ENCODE measurements at places on chromosomes 1 and 21.

DNA sequence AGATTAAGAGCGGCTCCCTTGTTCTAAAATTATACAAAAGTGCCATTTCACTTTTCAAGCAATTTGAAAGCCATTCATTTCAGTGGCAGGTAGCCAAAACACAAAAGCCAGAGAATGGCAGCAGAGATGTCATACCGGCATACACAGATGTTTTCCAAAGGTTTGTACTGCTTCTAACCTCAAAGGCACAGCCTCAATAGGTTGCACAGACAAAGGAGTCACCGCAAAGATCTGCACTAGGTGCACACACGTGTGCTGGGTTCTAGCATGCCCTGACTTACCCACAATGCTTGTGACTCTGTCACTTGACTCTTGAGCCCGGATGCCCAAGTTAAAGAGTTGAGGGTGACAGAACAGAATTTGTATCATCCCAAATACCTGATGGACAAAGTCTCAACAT lies 448.9 kb upstream of the ADGRL2 start:
- DNase-seq: no peak

- DNase-seq: no peak
These were observed 186.1 kb downstream of the FGGY start for GRCh38 chr1:59482986-59483385.

GRCh38 chr1:2543543-2544092 lies 12.6 kb upstream of the TNFRSF14 start:
- peak; percentile 80 for DNase-seq

GRCh38 chr21:14453339-14454015 lies 70.5 kb upstream of the HSPA13 start:
- DNase-seq: no peak

DNA sequence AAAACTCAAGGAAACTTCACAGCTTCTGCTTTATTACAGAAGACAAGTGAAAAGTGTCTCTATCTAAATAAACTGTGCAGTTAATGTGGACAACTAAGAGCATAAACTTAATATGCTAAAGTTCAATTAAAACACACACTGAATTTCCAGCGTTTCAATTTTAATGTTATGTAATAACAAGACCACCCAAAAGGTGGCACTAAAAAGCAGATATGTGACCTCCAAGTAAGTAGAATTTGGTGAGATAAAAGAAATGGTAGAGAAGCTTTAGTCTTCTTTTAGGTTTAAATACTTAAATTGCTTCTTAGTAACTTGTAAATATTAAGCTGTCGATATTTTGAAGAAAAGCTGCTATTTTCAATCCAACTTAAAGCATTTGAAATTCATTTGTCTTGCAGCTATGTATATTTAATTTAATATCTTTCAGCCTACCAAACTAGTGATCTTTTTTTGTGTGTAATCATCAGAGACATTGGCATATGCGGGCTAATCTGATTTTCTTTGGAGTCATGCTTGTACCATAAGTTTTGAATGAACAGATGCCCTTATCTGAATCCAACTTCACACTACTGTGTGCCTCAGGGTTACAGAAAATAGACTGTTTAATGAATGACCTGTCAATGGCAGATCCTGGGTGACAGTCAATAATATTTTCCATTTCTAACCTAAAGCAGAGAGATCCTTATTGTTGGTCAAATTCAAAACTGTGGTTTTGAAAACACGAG lies 36.5 kb upstream of the ADAMTS1 start:
- DNase-seq: peak; percentile 33

DNA sequence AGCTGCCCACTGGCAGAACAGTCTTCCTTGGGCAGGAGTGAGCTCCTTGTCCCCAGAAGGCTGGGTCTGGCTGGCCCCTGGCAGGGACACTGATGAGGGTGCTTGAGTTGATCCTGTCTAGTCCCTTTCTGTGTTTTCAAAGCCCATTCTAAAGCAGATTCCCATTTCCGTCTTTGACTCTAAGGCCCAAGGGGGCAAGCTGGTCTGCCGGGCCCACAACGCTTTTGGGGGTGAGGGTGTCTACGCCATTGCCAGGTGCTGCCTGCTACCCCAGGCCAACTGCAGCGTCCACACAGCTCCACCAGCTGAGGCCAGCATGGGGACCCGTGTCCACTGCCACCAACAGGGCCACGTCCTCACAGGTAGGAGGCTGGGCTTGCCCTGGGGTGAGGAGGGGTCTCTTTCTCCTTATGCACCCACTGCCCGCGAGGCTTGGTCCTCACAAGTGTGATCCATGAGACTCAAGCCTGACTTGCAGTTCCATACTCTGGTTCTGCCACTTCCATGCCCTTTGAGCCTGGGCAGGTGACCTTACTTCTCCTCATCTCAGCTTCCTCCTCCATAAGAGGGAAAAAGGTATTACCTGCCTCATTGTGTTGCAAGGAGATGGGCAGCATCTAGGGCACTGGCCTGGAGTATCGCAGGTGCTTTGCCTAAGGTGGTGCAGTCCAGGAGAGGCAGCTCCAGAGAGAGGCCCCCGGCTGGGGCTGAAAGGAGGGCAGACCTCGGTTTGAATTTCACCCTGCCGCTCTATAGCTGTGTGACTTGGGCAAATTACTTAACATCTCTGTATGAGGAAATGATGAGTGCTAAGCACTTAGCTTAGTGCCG lies 20.2 kb downstream of the PCSK9 start:
- DNase-seq: no peak

GRCh38 chr1:205580140-205580922 lies 51.5 kb downstream of the ELK4 start:
- DNase-seq: no peak

- DNase-seq: no peak
These were observed 359.0 kb downstream of the RGS7 start for GRCh38 chr1:240998024-240998423.

DNA sequence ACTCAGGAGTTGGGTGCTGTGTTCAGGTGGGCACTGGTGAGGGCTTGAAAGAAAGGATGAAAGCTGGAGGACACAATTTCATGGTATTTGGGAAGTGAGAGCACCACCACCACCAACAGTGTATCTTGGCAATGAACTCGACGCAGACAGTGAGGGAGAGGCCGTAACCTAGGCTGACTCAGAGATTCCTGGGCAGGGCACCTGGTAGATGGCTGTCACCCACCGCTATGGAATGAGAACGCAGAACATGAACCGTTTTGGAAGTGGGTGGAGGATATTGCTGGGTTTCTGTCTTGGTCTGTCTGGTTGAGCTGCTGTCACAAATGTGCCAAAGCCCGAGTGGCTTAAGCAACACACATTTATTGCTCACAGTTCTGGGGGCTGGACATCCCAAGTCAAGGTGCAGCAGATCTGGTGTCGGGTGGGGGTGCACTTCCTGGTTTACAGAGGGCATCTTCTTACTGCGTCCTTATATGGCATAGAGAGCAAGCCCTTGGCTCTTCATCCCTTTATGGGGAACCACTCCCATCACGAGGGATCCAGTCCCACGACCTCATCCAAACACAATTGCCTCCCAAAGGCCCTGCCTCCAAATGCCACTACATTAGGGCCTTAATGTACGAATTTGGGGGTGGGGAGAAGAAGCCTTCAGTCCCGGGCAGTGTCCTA lies 246.3 kb downstream of the SIPA1L2 start:
- DNase-seq: no peak

GRCh38 chr21:44407493-44407892 lies 47.8 kb upstream of the LRRC3 start:
- DNase-seq: peak; percentile 12

GRCh38 chr1:86788300-86789206 lies 84.2 kb downstream of the SH3GLB1 start:
- peak; percentile 87 for DNase-seq

DNA sequence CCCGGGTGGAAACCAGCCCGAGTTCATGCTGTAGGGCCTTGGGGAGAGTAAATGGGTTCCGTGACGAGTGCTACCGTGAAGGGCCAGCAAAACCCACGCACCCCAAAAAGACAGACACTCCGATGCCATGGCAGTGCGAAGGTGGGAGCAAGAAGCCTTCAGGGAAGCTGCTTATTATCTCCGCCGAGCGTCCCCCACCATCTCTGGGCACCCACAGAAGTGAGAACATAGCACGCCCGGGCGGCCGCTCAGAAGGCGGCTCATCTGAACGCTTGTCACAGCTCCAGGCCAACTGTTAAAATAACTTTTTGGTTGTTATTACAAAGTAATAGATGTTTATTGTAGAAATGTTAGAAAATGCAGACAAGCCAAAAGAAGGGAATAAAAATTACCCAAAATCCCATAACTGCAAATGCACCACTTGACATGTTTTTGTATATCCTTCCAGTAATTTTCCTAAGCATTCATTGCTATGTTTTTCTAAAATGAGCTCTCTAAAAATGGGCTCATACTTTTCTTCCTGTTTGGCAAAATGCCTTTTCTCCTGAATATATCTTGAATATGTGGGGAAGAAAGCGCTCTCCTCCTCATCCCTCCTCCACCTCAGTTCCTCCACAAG lies 234.9 kb downstream of the NPHP4 start:
- DNase-seq: no peak

GRCh38 chr1:44447051-44447810 lies 42.2 kb downstream of the RNF220 start:
- no peak for DNase-seq

- peak; percentile 79 for DNase-seq
These were observed 70.4 kb downstream of the CACHD1 start for GRCh38 chr1:64540265-64540791.

DNA sequence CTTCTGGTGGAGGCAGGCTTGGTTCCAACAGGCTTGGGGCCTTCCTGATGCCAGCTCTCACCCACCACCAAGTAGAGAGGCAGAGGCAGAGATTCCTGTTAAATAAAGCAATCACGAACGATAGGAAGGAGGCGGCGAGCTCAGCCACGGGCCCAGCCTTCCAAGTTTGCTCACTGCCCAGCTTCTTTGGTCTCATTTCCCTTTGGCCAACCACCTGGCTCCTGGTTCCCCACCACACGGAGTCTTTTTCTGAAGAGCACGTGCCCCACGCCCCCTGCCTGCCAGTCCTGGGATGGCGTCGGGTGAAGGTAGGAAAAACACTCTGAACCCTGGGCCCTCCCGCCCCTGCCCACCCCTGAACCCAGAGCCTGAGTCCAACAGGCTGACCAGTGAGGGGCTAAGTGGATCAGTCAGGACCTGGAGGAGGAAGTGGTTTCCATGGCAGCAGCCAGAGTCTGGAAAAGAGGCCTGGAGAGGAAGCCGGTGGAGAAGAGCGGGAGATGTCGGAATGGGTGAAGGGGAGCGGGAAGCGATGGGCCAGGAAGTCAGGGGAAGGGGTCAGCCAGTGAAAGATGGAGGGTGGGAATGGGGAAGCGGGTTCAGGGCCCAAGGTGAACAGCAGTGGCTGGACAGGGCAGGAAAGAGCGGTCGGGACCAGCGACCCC lies 158.2 kb upstream of the KLHDC7A start:
- peak; percentile 9 for DNase-seq

GRCh38 chr1:245717611-245718010 lies 562.8 kb downstream of the KIF26B start:
- DNase-seq: no peak

GRCh38 chr1:181255270-181255929 lies 166.9 kb downstream of the IER5 start:
- peak; percentile 63 for DNase-seq

- DNase-seq: no peak
These were observed 37.6 kb upstream of the CHRM3 start for GRCh38 chr1:239348635-239349353.

DNA sequence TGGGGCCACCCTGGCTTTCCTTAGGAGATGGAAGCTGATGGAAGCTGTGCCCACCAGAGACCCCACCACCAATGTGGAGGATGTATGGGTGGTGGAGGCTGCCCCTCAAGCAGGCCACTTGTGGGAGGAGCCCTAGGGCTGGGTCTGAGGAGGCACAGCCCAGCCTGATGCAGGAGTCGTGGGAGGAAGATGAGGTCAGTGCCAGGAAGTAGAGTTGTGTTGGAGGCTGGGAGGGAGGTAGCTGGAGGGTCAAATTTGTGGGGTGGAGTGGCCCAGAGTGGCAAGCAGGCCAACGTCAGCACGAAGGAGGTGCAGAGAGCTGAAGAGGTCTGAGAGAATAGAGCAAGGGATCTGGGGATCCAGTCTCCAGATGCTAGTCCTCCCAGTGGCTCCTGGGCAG lies 119.0 kb upstream of the USP24 start:
- DNase-seq: no peak

DNA sequence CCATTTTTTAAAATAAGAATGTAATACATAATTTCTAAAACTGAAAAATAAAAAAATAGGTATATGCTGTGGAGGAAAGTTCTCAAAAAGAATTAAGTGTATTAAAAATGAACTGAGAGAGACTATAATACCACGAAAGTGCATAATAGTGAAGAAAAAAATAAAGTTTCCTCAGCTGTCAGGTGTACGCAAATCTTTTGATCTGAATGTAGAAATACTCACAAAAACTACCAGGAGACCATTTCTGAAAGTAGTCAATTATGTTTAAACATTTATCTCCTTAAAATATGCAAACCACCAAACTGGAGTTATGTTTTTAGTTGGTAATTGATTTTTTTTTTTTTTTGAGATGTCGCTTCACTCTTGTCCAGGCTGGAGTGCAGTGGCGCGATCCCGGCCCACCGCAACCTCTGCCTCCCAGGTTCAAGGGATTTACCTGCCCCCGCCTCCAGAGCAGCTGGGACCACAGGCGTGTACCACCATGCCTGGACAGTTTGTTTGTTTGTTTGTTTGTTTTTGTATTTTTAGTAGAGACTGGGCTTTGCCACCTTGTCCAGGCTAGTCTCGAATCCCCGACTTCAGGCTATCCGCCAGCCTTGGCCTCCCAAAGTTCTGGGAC lies 1169.2 kb upstream of the B3GALT2 start:
- no peak for DNase-seq

- DNase-seq: no peak
These were observed 14.1 kb upstream of the KCNA2 start for GRCh38 chr1:110620250-110620615.

DNA sequence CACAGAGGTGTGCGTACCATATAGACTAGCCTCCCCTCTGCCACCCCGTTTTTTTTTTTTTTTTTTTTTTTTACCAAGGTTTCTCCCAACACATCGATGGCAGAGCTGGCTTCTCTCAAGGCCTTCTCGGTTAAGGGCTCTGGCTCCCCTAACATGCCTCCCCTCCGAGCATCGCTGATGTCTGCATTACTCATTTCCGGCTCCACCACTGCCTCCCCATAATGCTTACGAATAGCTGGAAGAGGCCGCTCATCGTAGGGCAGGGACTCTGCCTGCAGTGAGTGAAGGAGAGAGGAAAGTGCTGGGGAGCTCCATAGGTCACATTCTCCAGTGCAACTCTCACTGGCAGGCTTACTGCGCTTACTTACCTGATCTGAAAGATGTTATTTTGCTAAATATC lies 20.6 kb downstream of the CEP104 start:
- DNase-seq: no peak

GRCh38 chr1:56268519-56269140 lies 310.7 kb downstream of the PLPP3 start:
- no peak for DNase-seq

GRCh38 chr1:161398900-161399256 lies 31.2 kb upstream of the CFAP126 start:
- DNase-seq: no peak

- DNase-seq: no peak
These were observed 637.3 kb downstream of the MATN1 start for GRCh38 chr1:30085811-30086770.

Data from DMS53 (cell line).